Spinal cord (tissue), 10 donors: ENCODE measurements at places on chromosomes 5 and 9.

- DNase-seq = peak; percentile 7
Observed at GRCh38 chr5:79107020-79107796, 4.4 kb upstream of the BHMT start.

DNA sequence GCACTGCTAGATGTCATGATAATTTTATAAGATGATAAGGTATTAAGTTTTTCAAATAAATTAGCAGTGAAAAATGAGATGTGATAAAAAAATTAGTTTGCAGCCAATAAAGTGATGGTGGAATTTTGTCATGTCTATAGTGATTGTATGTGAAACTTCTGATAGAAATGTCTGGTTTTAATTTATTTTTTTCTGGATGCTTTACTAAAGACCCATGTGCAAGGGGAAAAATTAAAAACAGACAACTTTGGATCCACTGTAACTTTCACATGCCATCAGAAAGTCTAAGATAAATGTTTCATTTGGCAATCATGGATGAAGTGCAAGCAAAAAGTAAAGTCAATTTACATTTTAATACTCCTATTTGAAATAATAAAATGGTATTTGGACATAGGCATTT, 4.4 kb upstream of the NDUFS4 start:
- DNase-seq = no peak

DNA sequence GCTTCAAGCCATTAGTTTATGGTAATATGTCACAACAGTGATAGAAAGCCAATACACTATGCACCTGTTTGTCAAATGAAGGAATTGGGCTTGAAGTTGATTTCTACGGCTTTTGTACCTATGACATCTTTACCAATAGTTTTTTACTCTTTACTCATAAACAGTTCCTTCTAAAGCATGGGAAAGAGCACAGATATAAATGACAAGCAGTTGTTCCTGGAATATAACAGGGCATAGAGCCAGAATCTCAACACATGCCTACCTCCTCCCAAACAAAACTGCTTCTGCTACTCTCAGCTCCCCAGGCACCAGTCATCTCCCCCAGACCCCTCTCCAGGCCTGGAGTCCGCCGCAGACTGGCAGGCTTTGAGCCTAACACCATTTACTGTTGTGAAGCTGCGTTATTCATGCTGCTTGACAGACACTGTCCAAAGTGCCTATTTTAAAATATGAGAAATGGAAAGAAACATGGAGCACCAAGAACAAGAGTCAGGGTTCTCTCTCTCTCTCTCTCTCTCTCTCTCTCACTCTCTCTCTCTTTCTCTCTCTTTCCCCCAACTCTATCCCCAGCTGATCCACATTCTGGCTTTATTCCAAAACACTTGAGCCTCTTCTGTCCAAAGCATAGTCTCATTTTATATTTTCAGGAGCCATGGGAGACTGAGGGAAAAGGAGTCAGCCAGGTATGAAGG, 111.6 kb downstream of the ADRB2 start:
- DNase-seq = no peak

- peak; percentile 93 for DNase-seq
Observed at GRCh38 chr9:127130661-127131538, 8.5 kb upstream of the ANGPTL2 start.

DNA sequence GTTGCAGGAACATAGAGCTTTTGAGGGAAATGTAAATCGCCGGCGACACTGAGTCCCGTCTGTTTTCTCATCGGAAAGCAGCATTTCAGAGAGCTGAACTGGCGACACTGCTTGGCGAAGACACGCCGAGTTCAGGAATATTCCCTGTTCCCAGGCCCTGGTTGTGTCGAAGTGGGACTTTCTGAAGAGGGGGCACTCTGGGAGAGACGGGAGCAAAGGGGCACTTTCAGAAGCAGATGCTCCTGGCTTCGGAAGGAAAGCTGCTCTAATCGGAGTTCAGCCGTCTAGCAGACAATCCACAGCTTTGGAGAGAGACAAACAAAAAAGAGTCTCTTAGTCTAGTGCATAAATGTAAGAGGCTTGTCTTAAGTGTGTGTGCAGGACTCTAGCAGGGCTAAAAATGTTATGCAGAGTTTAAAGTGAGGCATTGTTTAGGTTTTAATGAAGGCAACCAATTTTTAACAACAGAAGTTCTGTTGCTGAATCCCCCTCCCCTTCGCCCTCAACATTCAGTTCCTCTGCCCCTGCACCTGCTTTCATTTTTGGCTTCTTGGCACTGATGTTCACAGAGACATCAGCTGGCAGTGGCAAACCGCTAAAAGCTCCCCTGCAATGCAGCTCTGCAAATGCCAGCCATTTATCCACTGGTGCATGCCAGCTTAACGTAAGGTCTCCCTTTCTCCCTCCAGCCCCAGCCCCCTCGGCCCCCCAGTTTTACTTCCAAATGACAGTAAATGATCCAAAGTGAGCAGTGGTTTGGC, 289.5 kb upstream of the MPDZ start:
- DNase-seq = peak; percentile 95

DNA sequence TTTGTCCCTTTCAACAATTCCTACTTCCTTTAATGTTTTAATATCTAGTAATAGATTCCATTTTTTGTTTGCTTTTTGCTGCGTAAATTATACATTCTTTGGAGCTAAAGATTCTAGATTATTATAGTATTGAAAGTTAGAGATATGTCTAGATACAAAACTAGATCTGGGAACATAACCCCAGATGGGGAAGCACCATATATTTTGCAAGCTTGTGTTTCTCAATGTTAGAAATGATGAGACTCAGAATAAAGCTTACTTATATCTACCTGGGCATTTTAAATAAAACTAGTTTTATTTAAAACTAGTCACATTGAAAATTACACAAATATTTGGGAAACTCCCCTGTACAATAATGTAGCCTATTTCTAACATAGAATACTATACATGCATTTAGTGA, 32.2 kb downstream of the TRIO start:
- no peak for DNase-seq

- DNase-seq = no peak
Observed at GRCh38 chr9:87605676-87606075, 108.0 kb downstream of the DAPK1 start.

DNA sequence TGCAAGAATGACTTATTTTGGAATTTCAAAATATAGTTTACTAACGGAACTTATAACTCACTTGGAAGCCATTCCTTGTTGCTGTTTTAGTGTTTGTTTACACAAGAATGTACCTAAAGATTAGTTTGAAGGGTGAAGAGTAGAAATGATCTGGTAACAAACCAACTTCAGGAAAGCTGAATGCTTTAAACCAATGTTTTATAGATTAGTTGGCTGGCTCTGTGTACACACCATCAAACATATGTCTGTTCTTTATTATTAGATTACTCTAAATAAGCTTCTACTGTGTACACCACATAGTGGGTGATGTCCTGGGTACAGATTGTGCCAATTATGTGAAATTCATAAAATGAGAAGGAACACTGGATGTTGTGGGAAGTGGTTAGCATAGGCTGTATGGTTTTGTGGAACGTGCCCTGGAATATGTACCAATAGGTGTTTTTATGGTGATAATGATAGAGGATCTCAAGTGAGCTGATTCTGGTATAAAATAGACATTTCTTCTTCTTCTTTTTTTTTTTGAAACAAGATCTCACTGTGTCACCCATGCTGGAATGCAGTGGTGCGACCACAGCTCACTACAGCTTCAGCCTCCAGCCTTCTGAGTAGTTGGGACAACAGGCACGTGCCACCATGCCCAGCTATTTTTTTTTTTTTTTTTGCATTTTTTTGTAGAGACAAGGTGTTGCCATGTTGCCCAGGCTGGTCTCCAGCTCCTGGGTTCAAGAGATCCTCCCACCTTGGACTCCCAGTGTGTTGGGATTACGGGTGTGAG, 109.3 kb upstream of the DHFR start:
- DNase-seq = no peak

DNA sequence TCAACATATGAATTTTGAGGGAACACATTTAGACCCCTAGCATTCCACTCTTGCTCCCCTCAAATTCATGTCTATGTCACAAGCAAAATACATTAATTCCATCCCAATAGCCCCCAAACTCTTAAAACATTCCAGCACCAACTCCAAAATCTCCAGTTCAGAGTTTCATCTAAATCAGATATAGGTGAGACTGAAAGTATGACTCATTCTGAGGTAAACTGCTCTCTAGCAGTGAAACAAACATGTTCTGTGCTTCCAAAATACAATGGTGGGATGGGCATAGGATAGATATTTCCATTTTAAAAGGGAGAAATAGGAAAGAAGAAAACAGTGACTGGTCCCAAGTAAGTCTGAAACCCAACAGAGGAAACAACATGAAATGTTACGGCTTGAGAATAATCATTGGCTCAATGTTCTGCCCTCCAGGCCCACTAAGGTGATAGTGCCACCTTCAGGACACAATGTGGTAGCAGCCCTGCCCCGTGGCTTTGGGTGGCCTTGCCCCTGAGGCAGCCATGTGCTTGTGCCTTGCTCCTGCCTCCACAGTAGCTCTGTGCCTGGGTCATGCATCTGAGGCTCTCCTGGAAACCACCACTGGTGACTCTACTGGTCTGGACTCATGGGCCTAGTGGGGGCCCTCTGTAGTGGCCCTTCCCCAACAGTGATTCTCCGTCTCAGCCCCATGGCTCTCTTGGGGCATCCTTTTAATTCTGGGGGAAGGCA, 36.4 kb upstream of the IPPK start:
- no peak for DNase-seq

DNA sequence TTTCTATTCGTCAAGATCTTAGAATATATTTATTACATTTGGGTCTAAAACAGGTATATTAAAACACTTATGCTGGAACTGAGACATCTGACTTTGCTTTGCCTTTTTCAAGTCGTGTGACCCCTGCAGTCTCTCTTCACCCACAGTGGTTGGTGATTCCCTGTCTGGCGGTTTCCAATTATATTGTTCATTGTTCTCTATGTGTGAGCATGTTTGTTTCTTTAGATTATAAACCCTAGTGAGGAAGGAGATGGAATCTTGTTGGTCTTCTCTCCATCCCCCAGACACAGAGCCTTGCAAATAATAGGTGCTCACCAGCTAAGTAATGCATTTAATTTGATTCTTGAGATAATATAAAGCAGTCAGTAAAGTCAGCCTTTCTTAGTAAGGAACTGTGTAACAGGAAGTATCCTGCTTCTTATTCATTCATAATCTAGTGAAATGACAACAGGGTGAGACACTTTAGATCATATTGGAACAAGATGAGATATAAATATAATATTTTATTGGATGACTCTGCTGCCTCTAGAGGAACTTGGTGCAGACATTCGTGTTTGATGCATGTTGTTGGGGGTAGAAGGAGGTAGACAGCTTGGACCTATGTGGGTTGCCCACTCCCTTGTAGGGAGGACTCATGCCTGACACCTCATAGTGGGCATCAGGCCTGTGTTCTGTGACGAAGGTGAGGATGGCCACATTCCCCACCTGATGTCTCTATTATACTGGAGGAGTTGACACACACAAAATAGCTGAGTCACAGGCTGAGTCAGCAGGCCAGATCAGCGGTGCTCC, 88.1 kb downstream of the FGF1 start:
- no peak for DNase-seq

- DNase-seq = no peak
Observed at GRCh38 chr9:5509573-5509972, 758 bp upstream of the PDCD1LG2 start.

DNA sequence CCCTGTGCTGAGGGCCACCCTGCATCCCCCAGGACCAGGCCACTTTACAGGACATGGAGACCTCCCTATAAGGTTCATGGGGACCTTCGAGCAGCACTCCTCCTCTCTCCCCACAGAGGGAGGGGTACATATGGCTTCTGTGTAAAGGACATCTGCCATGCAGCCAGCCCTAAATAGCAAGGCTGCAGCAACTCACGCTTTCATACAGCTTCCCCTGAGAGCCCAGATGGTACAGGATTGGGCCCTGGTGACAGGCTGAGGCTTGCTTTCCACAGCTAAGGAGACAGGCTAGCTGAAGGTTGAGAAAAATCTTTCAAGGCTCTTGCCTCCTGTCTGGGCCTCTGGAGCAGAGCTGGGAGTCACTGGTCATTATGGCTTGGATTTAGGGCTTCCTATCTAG, 147.0 kb upstream of the ZNF366 start:
- no peak for DNase-seq

DNA sequence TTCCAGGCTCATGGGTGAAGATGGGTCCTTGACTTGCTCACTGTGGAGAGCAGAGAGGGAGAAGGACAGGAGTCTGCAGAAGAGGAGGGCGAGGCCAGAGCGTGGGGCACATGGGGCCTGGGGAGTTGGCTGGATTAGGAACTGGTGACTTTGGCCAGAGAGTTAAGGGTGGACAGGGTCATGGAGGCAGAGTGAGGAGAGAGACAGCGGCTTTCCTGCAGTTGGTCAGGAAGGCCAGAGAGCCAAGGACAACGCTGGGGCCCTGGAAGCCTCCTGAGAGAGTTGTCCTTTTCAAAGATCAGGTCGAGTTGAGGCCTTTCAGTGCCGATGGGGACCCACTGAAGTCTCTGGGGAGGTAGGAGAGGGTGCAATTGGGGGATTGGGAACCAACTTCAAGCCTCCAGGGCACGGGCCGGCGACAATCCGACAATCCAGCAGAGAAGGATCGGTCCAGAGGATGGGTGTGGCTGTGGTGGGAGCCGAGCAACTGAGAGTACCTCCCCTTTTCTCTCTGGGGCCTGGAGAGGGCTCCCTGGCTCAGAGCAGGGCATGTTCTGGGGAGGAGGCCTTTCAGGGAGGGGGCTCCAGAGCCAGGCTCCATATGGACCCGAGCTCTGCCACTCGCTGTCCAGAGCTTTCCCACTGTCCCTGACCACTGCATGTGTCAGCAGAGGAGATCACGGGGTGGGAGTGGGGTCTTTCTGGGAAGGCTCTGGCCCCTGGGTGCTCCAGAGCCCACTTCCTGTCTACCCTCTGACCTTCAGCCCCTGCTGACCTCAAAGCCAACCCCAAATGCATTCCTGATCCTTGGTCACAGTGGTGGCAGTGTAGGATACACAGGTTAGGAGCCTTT, 7.5 kb upstream of the PHYHD1 start:
- DNase-seq = no peak

- DNase-seq = no peak
Observed at GRCh38 chr5:61866930-61867329, 439.1 kb upstream of the KIF2A start.

DNA sequence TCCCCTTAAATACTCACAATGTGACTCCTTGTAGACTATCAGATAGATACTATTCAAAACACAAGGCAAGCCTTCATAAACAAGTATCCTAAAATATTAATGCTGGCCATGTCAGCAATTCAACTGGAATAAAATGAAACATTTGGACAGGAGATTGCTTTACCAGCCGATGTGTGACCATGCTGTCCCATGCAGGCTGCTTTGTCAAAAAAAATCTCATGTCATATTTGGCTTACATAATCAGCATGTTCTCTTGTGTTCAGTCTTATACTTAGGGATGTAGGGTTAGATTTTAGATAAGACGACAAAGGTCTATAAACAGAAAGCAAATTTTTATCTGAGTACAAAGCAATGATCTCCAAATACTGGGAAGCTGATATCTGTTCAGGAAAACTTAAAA, 108.5 kb downstream of the NR6A1 start:
- DNase-seq = no peak

GRCh38 chr9:126457890-126458289, 131.3 kb downstream of the MVB12B start:
- no peak for DNase-seq

GRCh38 chr9:91519520-91520277, 96.1 kb upstream of the NFIL3 start:
- no peak for DNase-seq

GRCh38 chr5:113394658-113395057, 40.1 kb downstream of the TSSK1B start:
- no peak for DNase-seq
